Posterior vena cava (tissue), 2 donors: ENCODE measurements at places on chromosomes 1 and 21. TPM values are rescaled to one million over a fixed set of nuclear protein-coding genes. Genes with fewer than 3 reads are reported as not detected.

DNA sequence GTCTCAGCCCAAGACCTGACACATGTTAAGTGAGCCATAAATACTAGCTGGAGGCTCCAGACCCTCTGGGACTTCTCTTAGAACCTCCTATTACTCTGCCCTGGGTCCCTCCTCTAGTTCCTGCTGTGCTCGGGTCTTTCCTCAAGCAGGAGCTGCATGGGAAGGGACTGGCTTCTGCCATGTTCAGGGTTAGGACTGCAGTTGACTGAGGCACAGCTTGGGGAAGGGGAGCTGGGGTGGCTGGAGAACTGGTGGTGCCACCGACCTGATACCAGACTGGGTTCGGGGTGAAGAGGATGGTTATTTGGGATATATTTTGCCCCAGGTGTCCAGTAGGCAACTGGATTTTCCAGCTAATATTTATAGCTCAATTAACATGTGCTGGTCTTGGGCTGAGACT is 15.7 kb downstream of the HYI start:
- DNase-seq, result peak; percentile 38

DNA sequence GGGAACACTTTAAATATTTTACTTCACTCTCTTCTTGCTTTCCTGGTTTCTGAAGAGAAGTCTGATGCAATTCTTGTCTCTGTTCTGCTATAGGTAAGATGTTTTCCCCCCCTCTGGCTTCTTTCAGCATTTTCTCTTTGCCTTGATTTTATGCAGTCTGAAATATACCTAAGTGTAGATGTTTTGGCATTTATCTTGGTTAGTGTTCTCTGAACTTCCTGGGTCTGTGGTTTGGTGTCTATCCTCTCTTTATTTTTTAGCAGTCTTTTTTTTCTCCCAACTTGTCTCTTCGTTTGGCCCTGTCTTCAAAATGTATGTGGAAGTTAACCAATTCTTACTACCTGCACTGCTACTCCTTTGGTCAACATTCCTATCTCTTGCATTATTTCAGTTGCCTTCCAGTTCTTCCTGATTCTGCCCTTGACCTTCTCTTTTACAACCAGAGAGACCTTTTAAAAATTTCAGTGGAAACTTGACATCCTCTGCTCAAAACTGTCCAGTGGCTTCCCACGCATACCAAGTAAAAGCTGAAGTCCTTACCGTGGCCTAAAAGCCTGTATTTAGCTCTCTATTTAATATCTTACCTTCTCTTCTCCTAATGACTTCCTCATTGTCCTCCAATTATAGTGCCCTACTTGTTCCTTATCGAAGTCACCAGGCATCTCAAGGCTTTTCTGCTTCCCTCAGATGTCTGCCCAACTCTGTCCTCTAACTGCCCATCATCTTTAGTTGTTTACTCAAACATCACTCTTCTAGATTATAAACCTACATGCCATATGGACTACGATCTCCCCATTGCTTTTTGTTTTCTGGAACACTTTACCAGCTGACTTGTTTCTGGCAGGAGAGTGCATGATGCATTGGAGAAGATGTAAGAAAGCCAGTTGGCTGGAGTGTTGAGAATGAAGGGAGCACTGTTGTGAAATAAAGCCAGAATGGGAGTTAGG is 40.9 kb downstream of the RAP1A start:
- no peak for DNase-seq

- DNase-seq, result no peak
Observed at GRCh38 chr1:202090994-202091393, 31.7 kb upstream of the GPR37L1 start.

- no peak for DNase-seq
Observed at GRCh38 chr1:226786550-226786949, 47.5 kb upstream of the ITPKB start.

DNA sequence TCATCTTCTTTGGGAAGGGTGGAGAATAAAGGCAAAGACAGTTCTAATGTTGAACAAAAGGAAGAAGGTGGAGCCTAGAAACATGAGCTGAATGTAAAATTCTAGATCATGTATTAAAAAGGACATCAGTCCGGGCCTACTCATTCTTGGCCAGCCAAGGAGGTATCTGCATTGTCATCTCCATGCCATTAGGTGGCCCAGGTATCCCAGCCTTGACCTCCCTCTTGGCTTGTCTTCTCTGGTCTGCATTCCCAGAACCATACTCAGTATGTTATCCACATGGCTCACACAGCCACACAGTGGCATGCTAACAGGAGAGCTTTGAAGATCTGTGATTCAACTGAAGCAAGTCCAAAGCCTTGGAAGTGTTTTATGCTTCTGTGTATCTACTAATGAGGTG is 369.8 kb upstream of the KAZN start:
- DNase-seq, result no peak

GRCh38 chr1:51444096-51444495 is 75.0 kb downstream of the EPS15 start:
- DNase-seq, result no peak

DNA sequence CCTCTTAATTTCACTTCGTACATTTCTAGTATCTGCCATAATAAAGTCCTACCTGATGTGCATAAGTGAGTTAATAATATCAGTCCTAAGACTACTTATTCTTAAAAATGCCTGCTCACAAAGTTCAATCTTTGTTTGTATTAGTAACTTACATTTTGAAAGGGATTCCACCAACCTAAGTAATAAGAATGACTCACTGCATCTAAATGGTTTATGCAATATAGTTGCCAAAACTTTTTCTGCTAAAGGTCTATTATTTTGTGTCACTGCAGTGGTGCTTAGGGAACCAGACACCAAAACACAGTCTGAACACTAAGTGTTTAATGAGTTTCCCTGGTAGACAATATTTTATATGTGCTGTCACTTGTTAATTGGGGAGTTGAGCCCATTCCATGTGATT is 1.8 kb downstream of the ZNF669 start:
- DNase-seq, result no peak

- no peak for DNase-seq
Observed at GRCh38 chr21:32768530-32768929, 3.0 kb downstream of the PAXBP1 start.

GRCh38 chr1:167455786-167456446 is 62.4 kb downstream of the CD247 start:
- DNase-seq, result no peak

Gene PTPN22
- total RNA-seq, result 4.6 TPM

Gene TGFB2
- total RNA-seq, result 17.2 TPM

Gene LCE3B
- total RNA-seq, result not detected

Gene KRTAP21-2
- not detected for total RNA-seq

Gene DDR2
- 116 TPM for total RNA-seq

Gene CFHR3
- 0.38 TPM for total RNA-seq

Gene MMEL1
- total RNA-seq, result 1.8 TPM

Gene TNFRSF18
- 0.33 TPM for total RNA-seq
